PC-9 (cell line): ENCODE measurements at places on chromosomes 13 and 19. TPM values are rescaled to one million over a fixed set of nuclear protein-coding genes. Genes with fewer than 3 reads are reported as not detected.
A peak's percentile ranks its signal among the peaks of the same experiment; 100 is the strongest.

- peak overlapping the region; percentile 53; the same call in 1 of the 2 replicates for H3K4me3 ChIP-seq
- no peaks in the 10 kb centered on the region for H3K4me1 ChIP-seq
- no peak overlapping the region for H3K27ac ChIP-seq
- DNase-seq = no peak
- no peaks in the 10 kb centered on the region for H3K36me3 ChIP-seq
Measured at GRCh38 chr13:52600666-52601065, 41.6 kb upstream of the HNRNPA1L2 start.

DNA sequence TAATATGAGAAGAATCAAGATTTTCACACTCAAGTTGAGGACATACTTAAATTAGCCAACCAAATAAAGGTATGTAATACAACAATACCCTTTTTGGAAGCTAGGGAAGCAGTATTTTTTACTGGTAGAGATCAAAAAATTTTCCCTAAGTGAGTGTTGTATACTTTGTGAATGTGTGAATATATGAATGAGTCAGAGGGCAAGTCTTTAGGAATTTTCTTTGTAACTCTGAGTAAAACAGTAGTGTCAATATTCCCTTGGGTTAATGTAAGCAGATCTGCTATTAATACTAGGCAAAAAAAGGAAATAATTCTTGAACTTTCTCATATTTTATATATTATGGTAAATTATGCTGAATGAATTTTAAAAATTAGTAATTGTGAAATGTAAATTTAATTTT lies 1161.8 kb upstream of the MIR17HG start:
- no peaks in the 10 kb centered on the region for H3K36me3 ChIP-seq
- H3K4me3 ChIP-seq = no peak overlapping the region
- H3K27me3 ChIP-seq = no peaks in the 10 kb centered on the region
- H3K27ac ChIP-seq = no peak overlapping the region

- H3K4me3 ChIP-seq = no peak overlapping the region
- DNase-seq = no peak
- peaks cover 7% of the 10 kb centered on the region; the same call in 1 of the 2 replicates for H3K4me1 ChIP-seq
Measured at GRCh38 chr13:98500963-98501421, 75.9 kb downstream of the STK24 start.

DNA sequence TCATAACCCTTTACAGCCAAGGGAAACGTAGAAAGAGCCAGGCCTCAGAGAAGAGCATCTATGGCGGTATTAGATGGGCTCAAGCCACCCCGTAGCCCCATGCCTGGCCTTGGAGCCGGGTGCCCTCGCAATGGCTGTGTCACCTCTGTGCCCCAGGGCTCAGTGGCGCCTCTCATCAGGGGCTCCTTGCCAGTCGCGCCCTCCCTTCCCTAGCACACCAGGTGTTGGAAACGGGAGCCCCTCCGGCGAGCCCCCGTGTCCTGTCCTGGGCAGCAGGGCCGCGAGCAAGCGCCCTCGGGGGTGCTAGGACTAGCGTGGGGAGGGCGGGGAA lies 453 bp downstream of the ZNF256 start:
- 0 out of 2 replicates have a peak, but pooled peaks cover 4% of the 10 kb centered on the region for H3K27me3 ChIP-seq
- H3K4me1 ChIP-seq = peaks cover 9% of the 10 kb centered on the region
- DNase-seq = no peak
- peaks cover 27% of the 10 kb centered on the region for H3K36me3 ChIP-seq
- H3K4me3 ChIP-seq = peak overlapping the region; percentile 91

GRCh38 chr19:2798733-2799132 lies 13.4 kb downstream of the THOP1 start:
- no peak overlapping the region for H3K4me3 ChIP-seq
- H3K4me1 ChIP-seq = no peaks in the 10 kb centered on the region
- DNase-seq = no peak
- no peaks in the 10 kb centered on the region for H3K36me3 ChIP-seq
- H3K27me3 ChIP-seq = no peaks in the 10 kb centered on the region

DNA sequence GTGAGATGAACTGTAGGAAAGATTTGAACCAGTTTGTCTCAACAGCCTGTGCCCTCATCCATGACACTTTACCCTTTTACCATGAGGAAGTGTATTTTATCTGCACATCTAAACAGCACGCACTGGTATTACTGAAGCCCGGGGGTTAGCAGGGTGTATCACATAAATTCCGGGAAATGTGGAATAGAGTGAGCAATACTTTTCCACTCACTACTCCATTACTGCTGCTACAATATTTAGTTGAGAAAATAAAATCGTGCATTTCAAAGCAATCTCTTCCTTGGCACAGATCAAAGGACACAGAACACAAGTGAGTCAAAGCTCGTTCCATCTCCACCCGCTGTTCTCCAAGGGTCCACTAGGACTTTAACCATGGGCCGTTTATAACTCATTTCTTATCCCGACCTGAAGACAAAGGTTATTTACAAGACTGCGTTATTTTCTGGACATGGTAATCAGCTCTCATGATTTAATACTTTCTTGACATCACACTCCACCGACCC lies 35.2 kb downstream of the STK24 start:
- H3K27me3 ChIP-seq = no peaks in the 10 kb centered on the region
- no peak for DNase-seq
- no peak overlapping the region for H3K27ac ChIP-seq
- peaks cover 8% of the 10 kb centered on the region; the same call in 1 of the 2 replicates for H3K36me3 ChIP-seq
- H3K4me3 ChIP-seq = no peak overlapping the region

Gene LENG9
- 7.0 and 8.9 TPM in 2 replicates for total RNA-seq
